ENCODE measurements at places on chromosomes 3 and 15.

DNA sequence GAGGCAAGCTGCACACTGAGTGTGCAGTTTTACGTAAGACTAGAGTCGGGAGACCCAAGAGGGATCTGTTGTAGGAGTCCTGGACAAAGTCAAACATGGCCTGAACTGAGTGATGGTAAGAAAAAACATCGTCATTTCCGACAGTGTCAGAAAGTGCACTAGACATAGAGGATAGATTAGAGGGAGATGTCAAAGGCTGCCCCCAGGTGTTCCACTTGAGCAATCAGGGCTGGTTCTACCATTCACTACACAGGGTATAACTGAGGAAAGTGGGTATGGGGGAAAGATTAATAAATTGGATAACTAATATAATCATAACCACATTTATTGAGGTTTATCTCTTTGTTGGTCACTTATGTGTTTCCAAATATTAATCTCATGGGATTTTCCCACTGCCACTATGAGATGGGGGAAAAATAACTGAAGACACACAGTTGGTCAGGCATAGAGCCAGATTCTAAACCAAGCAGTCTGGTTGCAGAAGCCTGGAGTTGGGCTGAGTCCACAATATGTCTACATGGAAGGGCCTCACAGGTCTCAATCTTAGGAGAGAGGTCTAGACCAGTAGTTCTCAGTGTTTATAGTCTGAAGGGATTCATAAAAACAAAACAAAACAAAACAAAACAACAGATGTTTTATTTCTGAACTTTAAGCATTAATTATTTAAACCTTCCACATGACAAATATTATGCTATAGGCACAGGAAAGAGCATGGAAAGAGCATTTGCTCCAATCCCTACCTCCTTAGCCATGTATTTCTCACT lies 766.5 kb downstream of the NTRK3 start:
- no peak for DNase-seq

DNA sequence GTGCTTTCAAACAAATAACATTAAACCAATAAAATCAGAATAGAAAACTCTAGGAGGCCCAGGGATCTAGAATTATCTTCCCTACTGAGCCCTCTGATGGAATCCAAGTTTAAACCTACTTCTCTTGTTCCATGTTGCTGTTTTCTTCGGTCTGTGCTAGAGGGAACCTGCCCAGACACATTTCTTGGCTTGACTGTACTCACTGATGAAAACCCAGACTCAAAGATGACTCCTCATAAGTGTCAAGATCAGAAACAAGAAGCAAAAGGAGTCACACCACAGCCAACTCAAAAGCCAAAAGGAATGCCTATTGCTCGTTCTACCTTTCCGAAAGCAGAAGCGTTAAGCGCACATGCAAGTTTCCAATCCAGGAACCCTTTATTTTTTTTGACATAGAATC lies 31.6 kb downstream of the SCAP start:
- DNase-seq: no peak

DNA sequence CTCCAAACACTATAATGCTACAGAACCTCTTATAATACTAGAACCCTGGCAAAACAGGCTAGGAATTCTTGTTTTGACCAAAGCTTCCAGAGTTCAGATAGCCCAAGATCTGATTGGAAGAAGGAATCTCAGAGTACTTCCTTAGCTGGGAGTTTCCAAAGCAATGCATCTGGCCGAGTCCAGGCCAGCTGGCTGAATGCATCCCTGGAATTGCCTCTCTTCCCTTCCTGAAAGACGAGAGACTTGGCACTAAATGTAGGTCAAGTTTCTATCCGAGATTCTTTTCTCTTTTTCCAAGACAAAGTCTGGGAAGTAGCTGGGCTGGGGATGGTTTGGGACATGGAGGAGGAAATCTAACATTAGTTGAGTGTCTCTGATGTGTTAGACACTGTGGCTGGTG lies 68.7 kb upstream of the ADPGK start:
- DNase-seq: no peak

DNA sequence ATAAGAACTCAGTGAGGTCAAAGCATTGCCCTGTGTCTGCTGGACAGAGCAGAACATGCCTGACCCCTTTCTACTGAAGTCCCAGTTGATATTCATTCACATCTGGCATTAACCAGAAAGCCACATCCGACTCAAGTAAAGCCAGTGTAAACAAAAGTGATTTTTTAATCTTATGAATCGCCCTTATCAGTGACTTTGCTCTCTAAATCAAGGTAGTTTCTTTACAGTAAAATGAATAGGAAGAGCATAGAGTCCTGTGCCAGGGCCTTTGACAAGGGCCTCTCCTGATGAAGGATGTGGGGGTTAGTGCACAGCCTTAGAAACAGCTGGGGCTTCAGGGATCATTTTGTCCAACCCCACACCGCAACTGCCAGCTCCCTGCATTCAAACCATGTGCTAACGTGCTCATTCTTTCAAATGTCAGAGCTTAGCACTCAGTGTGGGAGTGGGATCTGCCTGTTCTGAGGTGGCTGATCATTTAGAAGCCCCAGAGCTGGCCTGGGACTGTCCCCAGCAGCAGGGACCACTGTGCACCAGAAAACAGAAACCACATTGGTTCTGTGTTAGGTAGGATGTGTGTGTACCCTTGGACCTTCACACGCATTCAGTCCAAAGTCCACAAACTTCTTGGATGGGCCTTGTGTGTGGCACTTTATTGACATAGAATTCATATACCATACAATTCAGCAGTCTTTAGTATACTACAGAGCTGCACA lies 55.3 kb downstream of the CCR4 start:
- DNase-seq: no peak

DNA sequence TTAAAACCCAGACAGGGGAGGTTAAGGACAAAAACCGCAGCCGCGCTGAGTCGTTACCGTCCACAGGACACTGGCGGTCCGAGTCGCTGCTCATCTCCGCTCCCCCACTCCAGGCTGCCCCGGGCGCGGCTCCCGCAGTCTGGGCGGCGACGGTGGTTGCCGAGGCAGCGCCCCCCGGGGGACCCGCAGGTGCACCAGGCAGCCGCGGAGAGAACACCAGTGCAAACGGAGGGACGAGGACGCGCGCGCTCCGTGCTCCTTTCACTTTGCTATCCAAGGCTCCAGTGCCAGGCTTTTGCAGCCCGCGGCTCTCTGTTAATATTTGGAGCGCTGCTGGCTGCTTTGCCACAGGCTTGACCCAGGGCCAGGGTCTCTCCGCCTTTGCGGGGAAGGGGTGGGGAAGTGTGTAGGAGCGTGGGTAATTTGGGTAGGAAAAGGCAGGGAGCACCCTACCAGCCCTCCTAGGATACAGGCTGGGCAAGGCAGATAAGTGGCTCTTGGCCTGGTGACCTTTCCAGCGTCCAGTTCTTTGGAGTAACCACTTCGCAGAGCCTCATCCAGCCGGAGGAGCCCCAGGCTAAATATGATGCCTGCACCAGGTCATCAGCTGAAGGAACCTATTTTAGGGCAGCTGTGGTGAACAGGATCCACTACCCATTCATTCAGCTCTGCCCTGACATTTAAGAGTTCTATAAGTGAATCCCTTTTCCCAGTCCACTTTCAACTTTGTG lies at the start of gene GADL1:
Gene GADL1, minus strand, starts transcription at position 141 of the 731 bp plus-strand sequence. Its CDS starts 47 bp downstream, at position 94.
- DNase-seq: no peak

GRCh38 chr3:180875124-180875698 lies 37.3 kb upstream of the FXR1 start:
- DNase-seq: no peak

GRCh38 chr3:178353006-178353694 lies 183.1 kb upstream of the KCNMB2 start:
- DNase-seq: no peak

- no peak for DNase-seq
These were observed 94.7 kb downstream of the SSR3 start for GRCh38 chr3:156460206-156460611.

GRCh38 chr15:96818861-96819260 lies 488.4 kb downstream of the NR2F2 start:
- DNase-seq: no peak

DNA sequence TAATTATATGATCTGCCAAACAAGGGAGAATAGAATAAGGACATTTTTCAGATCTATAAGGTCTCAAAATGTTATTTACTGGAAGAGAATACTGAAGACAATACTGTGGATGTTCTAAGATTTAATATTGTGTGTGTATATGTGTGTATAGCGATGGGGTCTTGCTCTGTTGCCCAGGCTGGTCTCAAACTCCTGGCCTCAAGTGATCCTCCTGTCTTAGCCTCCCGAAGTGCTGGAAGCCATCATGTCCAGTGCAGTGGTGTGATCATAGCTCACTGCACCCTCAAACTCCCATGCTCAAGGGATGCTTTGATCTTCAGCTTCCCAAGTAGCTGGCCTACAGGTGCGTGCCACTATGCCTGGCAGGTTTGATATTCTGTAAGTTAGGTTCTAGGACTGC lies 91.3 kb downstream of the NBEAL2 start:
- no peak for DNase-seq

GRCh38 chr15:93359425-93360131 lies 270.6 kb upstream of the RGMA start:
- DNase-seq: no peak

- no peak for DNase-seq
These were observed 88.0 kb downstream of the NUP210 start for GRCh38 chr3:13332158-13332557.

- DNase-seq: no peak
These were observed 35.1 kb upstream of the P3H2 start for GRCh38 chr3:190155752-190156151.

- DNase-seq: no peak
These were observed 122.0 kb upstream of the RARB start for GRCh38 chr3:25306066-25306465.

GRCh38 chr15:45407786-45408185 lies 29.4 kb upstream of the GATM start:
- no peak for DNase-seq

GRCh38 chr15:60572541-60573421 lies 93.8 kb upstream of the ICE2 start:
- no peak for DNase-seq

DNA sequence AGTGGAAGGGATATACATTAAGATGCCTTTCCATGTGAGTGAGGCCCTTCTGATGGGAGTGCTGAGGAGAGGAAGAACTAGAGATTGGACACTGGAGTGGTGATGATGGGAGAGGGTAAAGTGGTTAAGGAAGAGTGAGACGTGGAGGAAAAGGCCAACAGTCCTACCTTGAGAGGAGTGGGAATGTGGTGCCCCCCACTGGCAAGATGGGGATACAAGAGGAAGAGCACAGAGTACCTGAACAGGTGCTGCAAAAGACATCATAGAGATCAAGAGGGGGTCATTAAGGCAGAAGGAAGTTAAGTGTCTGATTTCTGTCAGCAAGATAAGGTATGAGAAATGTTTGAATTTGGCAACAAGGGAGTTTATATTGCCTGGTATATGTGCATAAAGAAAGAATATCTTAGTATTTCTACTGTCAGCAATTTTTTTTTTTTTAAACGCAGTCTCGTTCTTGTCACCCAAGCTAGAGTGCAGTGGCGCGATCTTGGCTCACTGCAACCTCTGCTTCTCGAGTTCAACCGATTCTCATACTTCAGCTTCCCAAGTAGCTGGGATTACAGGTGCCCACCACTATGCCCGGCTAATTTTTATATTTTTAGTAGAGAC lies 34.0 kb downstream of the ARIH2 start:
- DNase-seq: no peak

DNA sequence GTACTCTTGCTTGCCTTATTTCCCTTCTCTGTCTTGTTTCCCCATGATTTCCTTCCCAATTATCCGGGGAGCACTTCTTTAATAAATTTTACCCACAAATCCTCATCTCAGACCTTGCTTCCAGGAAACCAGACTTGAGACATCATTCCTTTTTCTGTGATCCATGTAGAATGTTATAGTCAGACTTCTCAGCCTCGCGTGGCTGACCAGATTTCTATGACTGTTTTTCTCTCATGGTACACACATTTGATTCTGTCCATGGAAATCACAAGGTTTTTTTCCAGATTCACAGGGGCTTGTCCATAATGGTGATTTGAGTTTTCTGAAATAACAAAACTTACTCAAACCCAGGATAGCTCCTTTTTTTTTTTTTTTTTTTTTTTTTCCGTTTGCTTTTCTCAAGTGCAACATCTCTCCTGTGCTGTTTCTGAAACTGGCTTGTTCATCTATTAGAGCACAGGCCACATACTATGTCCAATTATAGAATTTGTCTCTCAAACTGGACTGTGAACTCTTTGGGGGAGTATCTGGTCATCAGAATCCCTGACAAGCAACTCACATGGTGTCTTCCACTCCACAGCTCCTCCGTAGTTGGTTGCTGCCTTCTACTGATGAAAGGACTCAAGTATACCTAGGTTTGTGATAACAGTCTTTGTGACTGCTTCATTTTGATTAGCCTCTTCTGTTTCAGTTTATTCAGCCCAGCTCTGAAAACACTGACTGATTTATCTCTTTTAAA lies 50.8 kb downstream of the RBMS3 start:
- no peak for DNase-seq

DNA sequence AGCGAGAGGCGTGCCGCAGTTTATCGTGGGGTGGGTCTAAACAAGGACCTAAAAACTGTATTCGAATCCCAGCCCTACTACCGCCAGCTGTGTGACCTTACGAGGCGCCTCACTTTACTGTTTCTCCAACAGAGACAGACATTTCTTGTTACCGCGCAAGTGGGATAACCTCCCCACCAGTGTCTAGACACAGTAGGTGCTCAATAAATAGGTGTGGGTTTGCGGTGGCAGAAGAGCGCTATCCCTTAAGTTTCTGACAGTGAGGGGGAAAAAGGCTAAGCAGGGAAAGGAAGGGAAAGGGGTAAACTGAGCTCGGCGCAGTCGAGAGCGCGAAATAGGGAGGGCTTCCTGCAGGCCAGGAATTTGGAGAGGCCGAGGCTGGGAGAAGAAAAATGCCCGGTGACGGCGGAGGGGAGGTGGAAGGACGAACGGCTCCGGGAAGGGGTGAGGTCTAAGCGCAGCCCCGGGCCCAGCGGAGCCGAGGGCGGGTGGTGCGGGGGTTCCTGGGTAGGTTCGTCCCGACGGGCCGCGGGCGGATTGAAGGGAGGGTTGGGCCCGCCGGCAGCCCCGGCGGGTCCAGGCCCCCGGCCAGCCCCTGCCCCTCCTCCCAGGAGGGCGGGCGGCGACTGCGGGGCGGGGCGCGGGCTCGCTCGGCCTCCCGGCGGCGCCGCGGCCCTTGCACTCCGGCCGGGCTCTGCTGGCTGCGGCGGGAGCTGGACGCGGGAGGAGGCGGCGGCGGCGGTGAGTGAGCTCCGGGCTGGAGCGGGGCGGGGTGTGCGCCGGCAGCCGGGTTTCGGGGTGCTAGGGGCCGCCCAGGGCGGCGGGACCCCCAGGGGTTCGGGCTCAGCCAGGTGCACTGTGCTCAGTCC lies at the start of gene CGNL1:
Gene CGNL1, plus strand, starts transcription at position 679 of the 869 bp plus-strand sequence. CDS start 61,495 bp downstream, outside the sequence.
- DNase-seq: no peak

DNA sequence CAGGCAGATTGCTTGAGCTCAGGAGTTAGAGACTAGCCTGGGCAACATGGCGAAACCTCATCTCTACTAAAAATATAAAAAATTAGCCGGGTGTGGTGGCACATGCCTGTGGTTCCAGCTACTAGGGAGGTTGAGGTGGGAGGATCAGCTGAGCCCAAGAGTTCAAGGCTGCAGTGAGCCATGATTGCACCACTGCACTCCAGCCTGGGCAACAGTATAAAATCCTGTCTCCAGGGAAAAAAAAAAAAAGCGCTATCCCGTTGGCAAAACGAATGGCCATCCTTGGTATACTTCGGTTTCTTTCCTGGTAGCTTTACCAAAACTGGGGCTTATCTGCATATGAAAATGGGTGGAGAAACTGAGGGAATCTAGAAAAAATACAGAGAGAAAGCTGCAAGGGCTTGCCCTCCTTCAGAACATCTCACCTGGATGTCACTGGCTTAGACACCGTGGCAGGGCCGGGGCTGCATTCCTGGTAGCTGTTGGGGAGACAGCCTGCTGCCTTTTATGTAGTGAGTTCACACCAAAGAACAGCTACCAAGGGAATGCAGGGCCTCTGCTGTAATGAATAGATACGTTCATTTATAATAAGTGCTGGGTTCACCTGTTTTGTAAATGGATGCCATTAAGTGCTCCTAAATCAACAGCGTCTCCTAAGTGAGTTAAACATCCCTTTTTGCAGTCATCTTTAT lies 96.0 kb downstream of the IQSEC1 start:
- no peak for DNase-seq
